H1 (cell line): ENCODE measurements at places on chromosomes 3 and 15. TPM values are rescaled to one million over a fixed set of nuclear protein-coding genes. Genes with fewer than 3 reads are reported as not detected.

ROBO2 gene
- total RNA-seq: 2.0 and 2.9 TPM in 2 replicates

CELF6 gene
- total RNA-seq: 0.19 TPM in 1 of 2 replicates, not detected in the other

RASL12 gene
- total RNA-seq: 9.3 and 10.3 TPM in 2 replicates

CHRNA5 gene
- total RNA-seq: 29.3 and 31.4 TPM in 2 replicates

RPL35A gene
- 1,393 and 1,439 TPM in 2 replicates for total RNA-seq

KCNH8 gene
- total RNA-seq: 2.1 and 2.4 TPM in 2 replicates

- H3K4me1 ChIP-seq: peaks cover 5% of the 10 kb centered on the region
- no peaks in the 10 kb centered on the region for H3K36me3 ChIP-seq
- H3K4me3 ChIP-seq: no peak overlapping the region
- H3K27me3 ChIP-seq: no peaks in the 10 kb centered on the region
Measured at GRCh38 chr3:195551381-195551978, 8.4 kb upstream of the PPP1R2 start.

DNA sequence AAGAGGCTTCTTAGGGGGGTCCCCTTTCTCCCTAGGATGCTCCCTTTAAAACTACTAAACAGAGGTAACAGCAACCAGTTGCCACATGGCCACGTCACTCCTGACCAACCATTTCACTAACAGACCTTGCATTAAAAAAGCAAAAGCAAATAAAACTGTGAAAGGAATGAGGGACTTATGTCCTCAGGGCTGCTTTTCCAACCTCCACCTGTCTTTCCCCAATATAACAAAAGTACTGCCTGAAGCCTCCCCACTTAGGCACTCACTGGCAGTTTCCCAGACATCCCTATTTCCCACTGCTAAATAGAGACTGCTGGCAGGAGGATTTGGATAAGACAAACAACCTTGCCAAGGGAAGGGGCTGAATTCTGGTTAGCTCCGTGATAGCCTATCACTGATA, 130.3 kb downstream of the ATP8B4 start:
- H3K27me3 ChIP-seq: no peaks in the 10 kb centered on the region
- DNase-seq: no peak
- no peaks in the 10 kb centered on the region for H3K4me1 ChIP-seq
- H3K27ac ChIP-seq: no peak overlapping the region

DNA sequence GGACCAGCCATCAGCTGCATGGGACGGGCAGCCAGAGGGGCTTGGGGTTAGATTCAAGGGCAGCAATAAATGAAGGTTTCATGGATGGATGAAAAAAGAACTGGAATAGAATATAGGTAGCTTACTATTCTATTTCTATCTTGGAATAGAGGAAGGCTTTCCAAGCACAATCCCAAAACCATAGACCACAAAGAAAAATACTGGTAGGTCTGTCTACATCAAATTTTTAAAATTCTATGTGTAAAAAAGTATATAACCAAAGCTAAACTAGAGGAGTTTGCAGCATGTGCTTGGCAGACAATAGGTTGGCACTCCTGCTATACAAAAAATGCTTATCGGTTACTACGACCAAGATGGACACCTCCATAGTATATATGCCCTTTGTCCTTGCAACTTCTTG, 7.2 kb upstream of the FBLN2 start:
- H3K4me3 ChIP-seq: no peak overlapping the region
- no peak for DNase-seq
- H3K36me3 ChIP-seq: no peaks in the 10 kb centered on the region
- no peak overlapping the region for H3K27ac ChIP-seq
- H3K27me3 ChIP-seq: no peaks in the 10 kb centered on the region

DNA sequence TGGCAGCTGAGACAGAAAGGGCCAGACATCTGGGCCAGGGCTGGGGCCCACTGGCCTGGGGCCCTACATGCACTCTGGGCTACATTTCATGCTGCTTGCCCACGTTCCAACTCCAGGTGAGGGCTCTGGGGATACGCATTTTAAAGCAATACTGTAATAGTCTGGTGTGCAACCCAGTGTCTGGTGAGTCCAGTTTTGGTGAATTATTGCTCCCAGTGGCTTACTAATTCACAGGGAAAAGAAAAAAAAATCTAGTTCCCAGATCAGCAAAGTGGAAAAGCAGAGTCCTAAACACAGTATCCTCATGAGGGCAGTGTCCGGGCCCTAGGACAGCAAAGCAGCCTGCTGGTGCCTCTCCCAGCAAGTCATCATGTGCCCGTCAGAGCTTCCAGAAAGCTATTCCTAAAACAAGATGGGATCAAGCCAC, 82.4 kb downstream of the CCNL1 start:
- H3K4me3 ChIP-seq: no peak overlapping the region
- no peaks in the 10 kb centered on the region for H3K4me1 ChIP-seq
- no peak overlapping the region for H3K27ac ChIP-seq
- DNase-seq: no peak

DNA sequence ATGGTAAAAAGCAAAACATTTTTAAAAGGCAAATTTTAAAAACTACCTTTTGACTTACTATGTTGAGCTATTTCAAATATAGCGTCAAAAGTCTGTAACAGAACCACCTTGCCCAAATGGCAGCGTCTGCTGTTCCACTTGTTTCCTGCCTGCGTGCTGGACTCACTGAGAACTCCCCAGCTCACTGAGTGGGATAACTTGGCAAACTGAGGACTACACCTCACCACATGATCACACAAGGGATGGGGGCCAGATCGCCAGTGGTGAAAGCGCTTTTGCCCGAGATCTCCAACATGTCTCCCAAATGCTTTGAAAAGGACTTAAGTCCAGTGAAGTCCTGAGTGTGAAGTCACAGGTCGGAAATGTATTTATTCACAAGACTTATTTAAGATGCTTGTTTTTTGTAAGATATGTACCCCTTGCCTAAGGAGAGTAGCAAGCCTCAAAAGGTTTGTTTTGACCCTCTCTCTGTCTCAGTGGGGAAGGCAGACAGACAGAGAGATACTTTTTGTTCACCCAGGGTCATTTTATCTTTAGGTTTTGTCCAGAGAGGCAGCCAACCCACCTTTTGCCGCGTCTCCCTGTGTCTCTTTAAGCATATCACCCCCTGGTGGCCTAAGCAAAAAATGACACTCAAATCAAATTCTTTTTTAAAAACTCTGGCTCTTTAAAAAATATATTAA, 192.6 kb downstream of the PDZRN3 start:
- no peak overlapping the region for H3K4me3 ChIP-seq
- H3K36me3 ChIP-seq: no peaks in the 10 kb centered on the region
- DNase-seq: no peak
- peaks cover 4% of the 10 kb centered on the region; the same call in 1 of the 2 replicates for H3K4me1 ChIP-seq

- no peak overlapping the region for H3K4me3 ChIP-seq
- no peak overlapping the region for H3K27ac ChIP-seq
- no peaks in the 10 kb centered on the region for H3K36me3 ChIP-seq
- H3K4me1 ChIP-seq: peaks cover 8% of the 10 kb centered on the region
Measured at GRCh38 chr3:107596639-107597038, 73.9 kb downstream of the BBX start.

DNA sequence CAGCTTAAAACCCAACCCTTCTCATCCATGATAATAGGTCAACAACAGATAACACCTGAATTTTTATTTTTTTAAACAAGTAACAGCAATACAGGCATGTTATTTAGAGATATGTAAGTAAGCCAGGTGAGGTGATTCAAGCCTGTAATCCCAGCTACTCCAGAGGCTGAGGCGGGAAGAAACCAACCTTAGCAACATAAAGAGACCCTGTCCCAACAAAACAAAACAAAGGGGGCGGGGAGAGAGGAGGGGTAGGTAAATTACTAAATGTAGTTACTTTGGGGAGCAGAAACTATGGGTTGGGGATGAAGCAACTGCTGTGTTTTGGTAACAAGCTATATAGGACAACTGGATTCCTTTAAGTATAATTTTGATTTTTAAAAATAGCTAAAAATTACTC, 47.0 kb downstream of the GNB4 start:
- no peaks in the 10 kb centered on the region for H3K4me1 ChIP-seq
- H3K27ac ChIP-seq: no peak overlapping the region
- DNase-seq: no peak

- no peaks in the 10 kb centered on the region for H3K36me3 ChIP-seq
- H3K27me3 ChIP-seq: peaks cover 18% of the 10 kb centered on the region
- DNase-seq: no peak
Measured at GRCh38 chr15:34039790-34040113, 748 bp upstream of the AVEN start.

GRCh38 chr3:143736205-143736997, 111.9 kb downstream of the SLC9A9 start:
- no peak overlapping the region for H3K4me3 ChIP-seq
- DNase-seq: no peak
- no peaks in the 10 kb centered on the region for H3K4me1 ChIP-seq
- no peak overlapping the region for H3K27ac ChIP-seq

GRCh38 chr15:60255390-60255789, 142.4 kb downstream of the ANXA2 start:
- no peak overlapping the region for H3K4me3 ChIP-seq
- H3K27ac ChIP-seq: no peak overlapping the region
- H3K4me1 ChIP-seq: no peaks in the 10 kb centered on the region
